LNCaP clone FGC (cell line): ENCODE measurements at places on chromosomes 1 and 21.

- DNase-seq = no peak
These were observed 24.7 kb upstream of the DMRTA2 start for GRCh38 chr1:50447961-50448360.

- DNase-seq = no peak
These were observed 46.1 kb downstream of the CAMTA1 start for GRCh38 chr1:6831366-6831765.

DNA sequence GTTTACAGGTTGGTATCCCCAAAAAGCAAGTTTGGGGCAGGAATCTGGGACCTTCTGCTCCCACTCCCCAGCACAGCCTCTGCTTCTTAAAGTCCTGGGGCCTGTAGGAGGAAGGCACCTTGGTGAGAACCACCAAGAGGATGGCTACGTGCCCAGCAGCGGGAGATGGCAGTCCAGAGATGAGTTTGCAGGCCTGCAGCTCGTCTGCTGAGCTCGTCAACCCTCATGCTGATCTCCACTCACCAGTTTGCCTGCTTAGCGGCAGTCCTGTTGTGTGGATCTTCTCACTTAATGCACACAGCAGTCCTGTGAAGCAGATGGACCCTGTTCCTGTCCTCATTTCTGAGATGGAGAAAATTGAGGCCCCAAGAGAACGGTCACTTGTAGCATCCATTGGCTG is 160.5 kb downstream of the DYRK1A start:
- DNase-seq = no peak

DNA sequence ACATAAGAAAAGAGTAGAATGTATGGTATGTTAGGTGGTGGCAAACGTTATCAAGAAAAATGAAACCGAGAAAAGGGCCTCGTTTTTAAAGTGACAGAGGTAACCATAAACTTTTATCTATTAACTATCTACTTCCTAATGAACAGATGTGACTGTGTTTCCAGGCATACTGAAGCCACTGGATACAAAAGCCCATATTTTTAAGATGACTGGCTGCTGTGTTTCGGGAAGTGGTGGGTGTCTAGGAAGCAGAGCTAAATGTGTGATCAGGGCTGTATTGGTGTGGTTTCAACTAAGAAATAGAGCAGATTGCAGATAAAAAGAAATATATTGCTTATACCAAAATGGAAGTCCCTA is 71.8 kb downstream of the CHRM3 start:
- no peak for DNase-seq

- no peak for DNase-seq
These were observed 19.2 kb upstream of the DEPDC1 start for GRCh38 chr1:68516066-68516465.

- DNase-seq = no peak
These were observed 63.0 kb downstream of the RHBG start for GRCh38 chr1:156431769-156432668.

DNA sequence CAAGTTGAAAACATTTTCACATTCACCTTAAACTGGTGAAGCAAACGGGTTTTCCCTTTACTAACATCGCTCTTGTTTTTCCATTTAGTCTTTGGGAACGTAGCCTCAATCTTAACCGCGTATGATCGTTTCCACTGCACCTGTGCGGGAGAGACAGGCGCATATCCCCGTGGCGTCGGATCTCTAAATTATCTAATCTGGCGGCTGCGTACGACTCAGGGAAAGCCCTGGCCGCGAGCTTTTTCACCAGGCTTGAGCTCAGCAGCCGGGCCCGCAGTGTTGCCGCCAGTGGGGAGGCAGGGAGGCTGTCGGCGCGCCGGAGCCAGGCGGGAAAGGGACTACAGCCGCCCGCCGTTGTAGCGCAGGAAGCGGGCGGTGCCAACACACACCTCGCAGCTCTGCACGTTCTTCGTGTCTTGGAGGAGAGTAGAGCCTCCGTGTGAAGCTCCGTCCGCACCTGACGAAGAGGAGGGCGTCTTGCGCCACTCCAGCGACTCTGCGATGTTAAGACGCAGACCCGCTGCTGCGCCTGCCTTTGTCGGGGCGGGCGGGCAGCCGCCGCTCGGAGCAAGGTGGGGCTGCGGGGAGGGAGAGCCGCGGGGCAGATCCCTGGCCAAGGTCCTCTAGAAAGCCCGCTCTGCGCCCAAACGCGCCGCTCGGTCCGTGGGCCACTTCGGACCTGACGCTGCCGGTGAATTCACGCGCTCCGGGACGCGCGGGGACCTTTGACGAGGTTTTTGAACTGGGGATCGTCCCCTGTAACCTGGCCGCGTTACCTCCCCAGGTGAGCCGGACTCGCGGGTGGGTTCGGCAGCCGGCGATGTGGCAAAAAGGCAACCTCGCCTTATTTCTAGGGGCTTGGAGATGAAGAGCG is 18.5 kb upstream of the TBX15 start:
- DNase-seq = no peak

DNA sequence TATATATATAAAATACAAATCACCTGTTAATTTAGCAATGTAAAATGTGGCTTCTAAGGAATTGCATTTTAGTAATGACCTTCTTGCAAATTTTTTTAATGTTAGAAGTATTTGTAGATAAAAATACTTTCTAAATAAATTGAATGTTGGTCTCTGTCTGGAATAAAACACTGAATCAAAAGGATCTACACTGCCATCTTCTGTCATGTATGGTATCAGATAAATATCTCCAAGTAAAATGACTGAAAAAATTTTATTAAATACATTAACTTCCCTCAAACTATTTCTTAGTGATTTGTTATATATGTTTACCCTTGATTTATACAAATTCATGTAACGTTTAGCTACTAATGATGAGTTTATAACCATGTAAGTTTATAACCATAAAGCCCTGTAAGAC is 2029.3 kb downstream of the MRPL39 start:
- peak; percentile 11 for DNase-seq

DNA sequence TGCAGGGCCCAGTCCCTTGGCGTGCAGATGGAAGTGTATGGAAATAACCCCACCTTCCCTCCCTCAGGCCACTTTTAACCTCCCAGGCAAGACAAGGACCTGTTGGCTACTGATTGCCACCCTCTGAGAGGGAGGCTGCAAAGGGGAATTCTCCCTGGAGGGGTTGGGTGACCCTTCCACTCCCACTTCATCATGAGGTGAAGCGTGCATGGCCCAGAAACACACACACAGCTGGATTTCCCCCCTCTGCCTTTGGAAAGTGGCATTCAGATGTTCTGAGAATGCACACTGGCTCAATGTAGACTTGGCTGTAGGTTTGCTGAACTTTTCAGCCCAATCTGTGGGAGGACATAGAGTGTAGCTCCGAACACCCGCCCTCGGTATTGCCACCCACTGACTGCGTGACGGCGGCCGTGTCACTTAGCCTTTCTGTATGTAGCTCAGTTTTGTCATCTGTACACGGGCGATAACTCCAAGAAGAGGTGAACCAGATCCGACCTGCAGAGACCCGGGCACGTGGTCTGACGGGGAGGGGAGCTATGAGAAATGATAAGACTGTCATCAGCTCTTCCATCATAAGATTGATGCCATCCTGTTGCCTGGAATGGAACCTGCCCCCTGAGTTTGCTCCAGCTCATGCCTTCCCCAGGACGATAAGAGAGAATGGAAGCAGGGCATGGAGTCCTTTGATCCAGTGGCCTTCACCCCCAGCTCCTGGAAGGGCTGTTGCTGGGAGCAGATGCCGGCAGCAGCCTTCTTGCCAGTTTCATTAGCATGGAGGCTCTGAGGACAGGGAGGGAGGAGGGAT is 19.3 kb downstream of the MIIP start:
- DNase-seq = no peak

DNA sequence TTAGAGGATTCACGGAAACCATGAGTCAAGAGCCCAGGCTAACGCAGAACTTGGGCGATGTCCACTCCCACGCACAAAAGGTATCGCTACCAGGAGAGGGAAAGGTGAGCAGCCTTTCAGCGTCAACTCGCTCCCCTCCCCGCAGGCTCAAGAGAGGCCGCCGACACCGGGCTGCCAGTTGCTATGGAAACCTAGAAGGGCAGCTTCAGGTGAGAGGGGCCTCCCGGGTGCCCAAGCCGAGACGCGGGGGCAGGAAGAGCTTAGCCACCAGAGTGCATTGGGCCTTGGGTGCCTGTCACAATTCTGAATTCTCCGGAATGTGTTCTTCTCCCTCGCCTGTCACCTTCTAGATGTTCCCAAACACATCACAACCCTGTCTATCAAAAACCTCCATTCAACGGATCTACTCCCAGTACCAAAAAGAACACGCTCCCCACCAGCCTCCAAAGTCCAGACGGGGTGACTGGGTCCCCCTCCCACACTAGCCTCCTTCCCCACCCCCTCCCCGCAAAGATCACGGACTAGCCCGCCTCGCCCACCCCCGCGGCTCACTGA is 694 bp downstream of the MEAF6 start:
- no peak for DNase-seq

- no peak for DNase-seq
These were observed 286.9 kb upstream of the USP25 start for GRCh38 chr21:15442743-15443469.

DNA sequence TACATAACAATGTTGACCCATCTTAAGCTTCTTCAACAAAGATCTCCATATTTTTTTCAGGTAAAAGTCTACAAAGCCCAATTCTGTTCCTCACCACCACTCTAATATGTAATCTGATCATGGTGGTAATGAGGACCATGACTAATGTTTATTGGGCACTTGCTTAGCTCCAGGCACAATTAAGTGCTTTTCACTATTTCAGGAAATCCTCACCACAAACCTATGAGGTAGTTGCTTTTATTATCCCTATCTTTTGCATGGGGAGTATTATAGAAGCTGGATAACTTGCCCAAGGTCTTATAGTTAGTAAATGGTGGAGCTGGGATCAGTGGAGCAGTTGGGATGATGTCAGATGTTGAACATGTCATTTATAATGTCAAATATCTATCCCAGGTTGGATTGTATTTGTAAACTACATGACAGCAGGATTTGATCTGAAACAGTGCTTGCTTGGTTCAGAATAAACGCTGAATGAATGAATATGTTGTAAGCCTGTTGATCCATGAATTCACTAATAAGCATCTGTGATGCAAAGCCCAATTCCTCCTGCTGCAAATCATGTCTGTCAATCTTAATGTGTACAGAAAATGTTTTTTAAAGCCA is 283.3 kb upstream of the ST6GALNAC5 start:
- no peak for DNase-seq

DNA sequence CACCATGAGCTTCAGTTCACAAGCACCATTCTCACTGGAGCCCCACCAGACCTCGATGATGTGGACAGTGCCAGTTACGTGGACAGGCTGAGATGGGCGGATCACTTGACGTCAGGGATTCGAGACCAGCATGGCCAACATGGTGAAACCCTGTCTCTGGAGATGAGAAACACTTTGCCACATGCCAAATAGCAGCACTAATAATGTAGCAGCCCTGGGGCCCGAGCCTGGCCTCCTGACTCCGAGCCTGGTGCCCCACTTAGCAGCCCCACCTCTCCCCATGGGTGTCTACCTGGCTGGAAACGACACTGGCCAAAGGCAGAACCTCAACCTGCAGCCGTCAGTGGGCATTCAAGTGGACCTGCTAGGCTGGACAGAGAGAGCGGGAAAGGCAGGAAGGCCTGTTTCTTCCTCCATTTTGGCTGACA is 129.1 kb downstream of the TOMM20 start:
- no peak for DNase-seq

- DNase-seq = peak; percentile 14
These were observed 1695.3 kb downstream of the BRINP3 start for GRCh38 chr1:188782220-188782841.

GRCh38 chr1:236063919-236064673 is 794 bp downstream of the NID1 start:
- no peak for DNase-seq

- no peak for DNase-seq
These were observed 11.5 kb upstream of the KCNAB2 start for GRCh38 chr1:6033986-6034749.

GRCh38 chr1:55720261-55720660 is 505.1 kb upstream of the USP24 start:
- no peak for DNase-seq

DNA sequence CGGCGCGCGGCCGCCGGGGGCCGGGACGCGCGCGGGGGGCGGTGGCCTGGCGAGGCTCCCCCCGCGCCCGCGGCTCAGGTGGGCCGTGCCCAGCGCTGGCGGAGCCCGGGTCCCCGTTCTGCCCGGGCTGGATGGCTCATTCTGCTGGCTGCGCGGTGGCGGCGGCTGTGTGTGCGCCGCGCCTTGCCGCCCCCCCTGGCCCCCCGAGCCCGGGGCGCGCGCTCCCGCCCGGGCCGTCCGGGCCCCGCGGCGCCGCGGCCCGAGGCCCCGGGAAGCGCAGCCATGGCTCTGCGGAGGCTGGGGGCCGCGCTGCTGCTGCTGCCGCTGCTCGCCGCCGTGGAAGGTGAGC is at the start of gene EPHB2:
Gene EPHB2, plus strand, starts transcription at position 139 of the 349 bp plus-strand sequence. Its CDS starts 144 bp downstream, at position 283.
- DNase-seq = no peak

DNA sequence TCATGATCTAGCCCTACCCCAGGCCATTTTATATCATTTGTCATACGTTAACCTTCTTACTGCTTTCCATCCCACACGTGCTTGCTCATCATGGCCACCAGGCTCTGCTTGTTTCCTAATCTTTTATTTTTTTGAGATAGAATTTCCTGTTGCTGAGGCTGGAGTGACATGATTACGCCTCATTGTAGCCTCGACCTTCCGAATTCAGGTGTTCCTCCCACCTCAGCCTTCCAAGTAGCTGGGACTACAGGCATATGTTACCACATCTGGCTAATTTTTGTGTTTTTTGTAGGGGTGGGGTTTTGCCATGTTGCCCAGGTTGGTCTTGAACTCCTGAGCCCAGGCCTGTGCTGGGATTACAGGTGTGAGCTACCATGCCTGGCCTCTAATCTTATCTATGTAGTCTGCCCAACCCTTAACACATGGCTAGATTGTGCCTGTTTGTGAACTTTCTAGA is 3.3 kb downstream of the UAP1 start:
- no peak for DNase-seq

GRCh38 chr1:17874710-17875109 is 119.6 kb downstream of the ACTL8 start:
- DNase-seq = no peak

DNA sequence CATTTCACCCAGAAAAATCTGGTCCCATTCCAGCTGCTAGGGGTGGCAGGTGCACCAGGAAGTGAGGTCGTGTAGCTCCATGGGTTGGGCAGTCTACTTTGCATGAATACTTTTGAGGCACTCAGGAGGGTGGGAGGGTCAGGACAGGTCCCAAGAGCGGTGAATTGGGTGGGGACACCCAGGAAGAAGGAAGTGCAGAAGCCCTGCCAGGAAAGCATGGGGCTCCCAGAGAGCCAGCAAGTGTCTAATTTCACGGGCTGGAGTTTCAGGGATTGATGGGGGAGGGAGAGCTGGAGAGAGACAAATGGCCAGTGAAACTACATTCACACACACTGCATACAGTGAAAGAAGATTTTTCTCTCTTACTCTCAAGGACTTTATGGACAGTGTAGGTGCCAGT is 137.8 kb downstream of the GALNT2 start:
- DNase-seq = no peak
